ENCODE measurements at places on chromosomes 6 and 20.
A peak's percentile ranks its signal among the peaks of the same experiment; 100 is the strongest.

DNA sequence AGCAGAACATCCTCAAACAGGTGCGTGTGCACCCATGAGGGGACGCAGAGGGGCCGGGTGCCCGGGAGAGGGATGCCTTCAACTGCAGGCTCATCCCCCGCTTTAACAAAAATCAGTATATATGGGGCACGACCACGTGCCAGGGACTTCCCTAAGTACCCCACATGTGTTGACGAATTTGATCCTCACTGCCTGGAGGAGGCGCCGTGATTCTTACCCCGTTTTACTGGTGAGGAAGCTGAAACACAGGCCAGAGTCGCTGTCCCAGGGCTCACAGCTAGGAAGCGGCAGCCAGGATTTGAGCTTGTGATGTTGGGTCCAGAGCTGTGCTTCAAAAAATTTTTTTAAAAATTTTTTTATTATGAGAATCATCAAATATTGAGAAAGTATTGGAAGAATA is 44.8 kb downstream of the ITPR3 start:
- no peak for DNase-seq

DNA sequence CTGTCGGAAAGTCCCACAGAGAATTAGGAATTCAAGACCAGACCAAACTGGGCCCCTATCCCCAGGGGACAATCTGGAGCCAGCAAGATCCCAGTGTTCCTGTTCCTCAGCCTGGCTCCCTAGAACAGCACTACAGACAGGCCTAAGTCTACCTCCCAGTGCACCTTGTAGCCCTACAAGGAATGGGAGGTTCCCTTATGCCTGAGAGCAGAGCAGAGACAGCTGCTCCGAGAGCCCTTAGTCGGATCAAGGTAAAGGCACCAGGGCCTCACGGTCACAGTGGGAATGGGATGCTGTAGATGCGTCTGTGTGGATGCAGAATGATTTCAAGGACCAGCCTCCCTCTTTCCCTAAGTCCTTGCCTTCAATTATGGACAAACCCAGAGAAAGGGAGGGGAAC is 204.5 kb upstream of the STXBP5 start:
- no peak for DNase-seq

DNA sequence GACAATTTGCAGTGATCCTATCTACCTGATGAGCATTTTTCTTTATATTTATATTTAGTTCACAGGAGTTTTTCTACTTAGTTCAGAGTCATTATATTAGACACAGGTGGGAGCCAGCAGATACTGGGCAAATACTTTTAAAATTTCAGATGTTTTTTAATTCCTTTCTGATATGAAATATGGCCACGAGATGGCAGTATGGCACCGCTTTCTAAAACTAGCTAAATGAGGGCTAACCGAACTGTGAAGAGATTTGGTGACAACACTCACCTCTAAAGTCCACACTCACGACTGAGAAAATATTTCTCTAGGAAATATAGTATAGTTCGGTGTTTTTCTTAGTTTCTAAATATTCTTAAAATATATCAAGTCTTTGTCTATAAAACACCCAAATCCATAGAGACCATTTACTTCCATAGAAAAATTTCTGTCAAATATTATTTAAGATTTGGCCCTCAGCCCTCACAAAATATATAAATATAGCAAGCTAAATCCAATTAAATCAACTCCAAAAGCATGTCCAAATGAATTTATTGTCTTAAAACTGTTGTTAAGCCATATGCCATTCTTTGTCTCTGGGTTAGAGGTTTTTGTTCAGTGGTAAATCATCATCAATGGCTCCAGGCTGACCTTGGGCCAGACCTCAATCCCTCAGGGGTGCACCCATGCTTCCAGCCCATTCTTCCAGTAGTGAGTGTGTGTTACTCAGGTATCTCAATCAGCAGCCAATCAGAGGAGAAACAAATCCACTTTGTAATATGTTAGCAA is 63.6 kb downstream of the HUS1B start:
- DNase-seq: peak; percentile 34

- no peak for DNase-seq
Measured at GRCh38 chr6:26159357-26160273, 72.4 kb downstream of the HFE start.

- DNase-seq: no peak
Measured at GRCh38 chr20:63896264-63897105, 1.6 kb downstream of the DNAJC5 start.

DNA sequence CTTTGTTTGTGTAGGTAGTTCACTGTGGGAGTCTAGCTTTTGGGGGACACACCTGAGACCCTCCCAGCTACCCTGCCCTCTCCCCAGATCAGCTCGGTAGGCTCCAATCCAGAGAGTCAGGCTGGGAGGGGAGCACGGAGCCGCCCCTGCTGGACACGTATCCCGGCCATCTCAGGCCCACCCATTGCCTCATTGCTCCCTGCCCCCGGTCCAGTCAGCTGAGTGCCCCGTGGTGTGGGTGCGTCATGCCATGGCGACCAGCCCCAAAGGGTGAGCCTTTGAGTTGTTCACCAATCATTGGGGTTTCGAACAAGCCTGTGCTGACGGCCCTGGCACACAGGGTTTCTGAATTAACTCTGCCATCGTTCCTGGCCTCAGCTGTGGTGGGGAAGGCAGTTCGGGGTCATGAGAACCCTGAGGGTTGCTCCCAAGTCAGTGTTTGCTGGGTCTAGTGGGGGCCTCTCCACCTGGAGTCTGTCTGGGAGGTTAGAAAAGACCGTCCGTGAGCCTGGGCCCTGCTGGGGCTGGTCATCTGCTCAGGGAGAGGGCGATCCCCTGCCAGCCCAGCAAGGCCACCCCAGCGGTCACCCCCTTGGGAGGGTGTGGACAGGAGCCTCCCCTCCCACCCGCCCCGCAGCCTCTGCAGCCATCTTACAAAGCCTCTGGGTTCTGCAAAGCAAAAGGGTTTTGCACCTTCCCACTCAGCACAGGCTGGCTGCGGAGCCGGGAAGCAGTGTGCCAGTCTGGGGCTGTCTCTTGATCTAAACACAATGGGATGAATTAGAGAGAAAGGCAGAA is 34.5 kb downstream of the NTSR1 start:
- DNase-seq: no peak

GRCh38 chr6:144007478-144008119 is 460 bp downstream of the PLAGL1 start:
- no peak for DNase-seq

DNA sequence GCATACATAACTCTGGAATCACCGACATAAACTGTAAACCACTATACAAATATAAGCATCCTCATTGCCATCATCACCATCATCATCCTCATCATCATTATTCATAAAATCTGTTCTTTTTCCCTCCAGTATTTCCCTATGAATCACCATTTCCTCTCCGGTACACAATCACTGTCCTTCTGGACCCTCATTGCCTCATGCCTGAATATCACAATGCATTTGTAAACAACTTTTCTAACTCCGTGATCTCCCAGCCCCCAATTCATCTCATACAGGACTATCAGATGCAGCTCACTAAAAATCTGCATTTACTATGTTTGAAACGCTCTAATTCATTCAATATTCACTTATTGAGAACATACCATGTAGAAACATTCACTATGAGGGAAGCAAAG is 339.7 kb downstream of the TBC1D32 start:
- DNase-seq: no peak

- DNase-seq: no peak
Measured at GRCh38 chr20:23245553-23246181, 104.9 kb upstream of the NXT1 start.
